Left kidney (tissue), 8 donors: ENCODE measurements at places on chromosomes 1 and 21.

GRCh38 chr1:63913533-63913932 is 139.7 kb downstream of the ROR1 start:
- no peak for DNase-seq

DNA sequence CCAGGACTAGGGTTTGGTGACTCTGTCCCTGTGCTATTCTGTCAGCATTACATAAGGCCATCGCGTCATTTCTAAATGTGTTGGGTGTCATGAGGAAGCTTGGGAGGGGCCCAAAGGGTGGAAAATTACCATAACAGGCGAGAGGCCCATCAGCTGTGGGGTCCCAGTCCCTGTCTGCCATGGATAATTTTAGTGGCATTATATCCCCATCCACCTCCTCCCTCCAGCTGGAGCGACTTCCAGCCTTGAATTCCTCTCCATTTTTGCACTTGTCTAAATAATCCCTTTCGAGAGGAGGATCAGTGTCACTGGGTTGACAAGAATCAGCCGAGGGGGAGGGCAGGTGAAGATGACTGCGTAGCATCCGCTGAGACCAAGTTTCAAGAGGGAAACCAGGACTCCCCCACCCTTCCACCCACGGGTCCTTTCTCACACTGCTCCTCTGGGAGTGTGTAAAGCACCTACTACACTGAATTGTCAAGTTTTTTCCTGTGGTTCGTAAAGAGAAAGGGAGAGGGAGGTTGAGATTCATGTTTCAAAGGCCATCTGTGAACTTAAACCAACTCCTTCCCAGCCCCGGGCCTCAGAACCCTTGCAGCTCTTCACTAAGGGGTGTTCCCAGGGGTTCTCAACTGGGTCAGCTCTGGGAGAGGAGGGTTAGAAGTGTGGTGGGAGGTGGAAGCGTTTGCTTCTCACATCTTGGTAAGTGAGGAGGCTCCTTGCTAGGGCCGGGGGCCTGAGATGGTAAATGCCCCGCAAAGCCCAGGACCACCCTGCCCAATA is 29.2 kb downstream of the VASH2 start:
- DNase-seq, result no peak

DNA sequence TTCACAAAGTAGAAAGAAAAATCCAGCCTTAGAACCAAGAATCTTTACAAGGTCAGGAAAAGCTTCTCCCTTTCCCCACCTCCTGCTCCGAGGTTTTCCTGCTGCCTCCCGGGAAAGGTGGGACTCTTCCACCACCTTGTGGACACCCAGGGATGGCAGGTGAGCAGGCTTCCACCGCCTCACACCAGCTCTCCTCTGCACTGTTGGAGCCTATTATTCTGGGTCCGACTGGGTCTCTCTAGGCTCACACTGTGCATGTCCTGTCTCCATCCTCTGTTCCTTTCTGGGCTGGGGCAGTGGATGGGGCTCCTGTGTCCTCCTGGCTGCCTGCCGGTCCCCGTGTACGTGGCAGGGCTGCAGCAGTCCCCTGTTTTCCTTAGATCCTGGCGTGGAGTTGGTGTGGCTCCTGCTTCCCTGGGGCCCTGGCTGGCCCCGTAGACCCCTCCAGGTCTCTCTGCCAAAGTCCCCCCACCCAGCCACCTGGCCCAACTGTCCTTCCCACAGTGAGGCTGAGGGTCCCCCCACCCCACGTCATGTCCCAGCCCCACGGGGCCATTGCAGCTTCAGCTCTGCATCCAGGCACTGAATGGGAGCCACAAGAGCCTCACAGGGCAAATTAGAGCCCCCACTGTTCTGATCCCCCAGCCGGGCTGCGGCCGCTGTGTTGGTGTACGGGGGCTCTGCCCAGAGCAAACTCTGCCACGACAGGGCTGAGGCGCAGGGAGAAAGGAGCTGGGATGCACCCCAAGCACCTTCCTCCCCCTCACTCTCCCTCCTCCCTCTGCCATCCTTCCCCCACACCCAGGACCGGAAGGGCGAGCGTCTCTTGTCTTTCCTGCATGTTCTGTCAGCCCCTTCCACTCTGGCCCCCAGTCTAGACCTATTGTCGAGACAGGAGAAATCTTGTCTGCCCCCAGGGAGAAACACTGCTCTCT is 3.3 kb upstream of the SLC45A1 start:
- DNase-seq, result peak; percentile 78

DNA sequence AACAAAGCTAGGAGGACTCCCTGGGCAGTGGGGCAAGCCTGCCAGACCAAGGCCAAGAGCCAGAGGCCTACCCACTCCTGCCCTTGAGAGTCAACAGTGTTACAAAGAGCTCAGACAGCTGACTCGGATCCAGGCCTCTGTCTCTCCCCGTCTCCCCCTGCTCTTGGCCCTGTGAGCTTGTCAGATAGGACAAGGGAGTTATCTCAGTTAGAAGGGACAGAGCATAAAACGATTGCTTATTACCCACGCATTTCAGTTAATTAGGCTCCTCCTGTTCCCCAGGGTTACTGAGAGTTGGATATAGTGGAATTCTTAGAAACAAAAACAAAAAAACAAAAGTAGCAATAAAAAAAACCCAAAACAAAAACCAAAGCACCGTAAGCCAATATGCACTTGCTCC is 1.3 kb downstream of the SLC41A1 start:
- no peak for DNase-seq

DNA sequence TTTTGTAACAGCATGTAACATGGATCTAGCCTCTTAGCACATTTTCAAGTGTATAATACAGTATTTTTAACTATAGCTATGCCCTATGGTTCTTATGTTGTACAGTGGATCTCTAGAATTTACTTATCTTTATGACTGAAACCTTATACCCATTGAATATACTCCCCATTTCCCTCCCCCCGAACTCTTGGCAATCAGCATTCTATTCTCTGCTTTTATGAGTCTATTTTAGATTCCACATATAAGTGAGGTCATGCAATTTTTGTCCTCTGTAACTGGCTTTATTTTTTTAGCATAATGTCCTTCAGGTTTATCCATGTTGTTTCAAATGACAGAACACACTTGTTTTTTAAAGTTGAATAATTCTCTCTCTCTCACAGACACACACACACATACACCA is 3.1 kb upstream of the GBP6 start:
- no peak for DNase-seq

GRCh38 chr1:201634261-201634660 is 95.3 kb downstream of the NAV1 start:
- no peak for DNase-seq
